Activated CD4-positive, alpha-beta T cell treated with anti-CD3 and anti-CD28 coated beads for 24 hours (primary cell): ENCODE measurements at places on chromosomes 1 and 21.

DNA sequence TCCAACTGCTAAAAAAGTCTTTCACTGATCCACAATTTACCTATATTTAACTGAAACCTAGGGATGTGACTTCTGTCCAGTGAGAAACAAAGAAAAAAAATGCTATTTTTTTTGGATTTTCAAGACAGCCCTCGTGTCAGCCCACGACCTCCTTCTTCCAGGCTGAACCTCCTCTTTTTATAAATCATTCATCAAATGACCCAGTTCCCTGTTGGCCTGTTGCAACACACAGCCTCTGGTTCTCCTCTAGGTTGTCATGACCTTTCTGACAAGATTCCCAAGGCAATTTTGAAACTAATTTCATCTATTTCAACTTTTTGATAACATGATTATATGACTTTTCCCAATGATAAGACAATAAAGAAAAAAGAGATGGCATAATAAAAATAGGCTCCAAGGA, 74.6 kb downstream of the PGBD5 start:
- no peak for DNase-seq

GRCh38 chr1:12709696-12710095, 6.2 kb upstream of the AADACL3 start:
- DNase-seq: no peak

GRCh38 chr1:243959998-243960397, 91.1 kb upstream of the ZBTB18 start:
- DNase-seq: no peak

GRCh38 chr1:236748268-236748870, 46.7 kb upstream of the MTR start:
- DNase-seq: no peak

GRCh38 chr1:9179463-9180110, 50.7 kb upstream of the GPR157 start:
- no peak for DNase-seq

DNA sequence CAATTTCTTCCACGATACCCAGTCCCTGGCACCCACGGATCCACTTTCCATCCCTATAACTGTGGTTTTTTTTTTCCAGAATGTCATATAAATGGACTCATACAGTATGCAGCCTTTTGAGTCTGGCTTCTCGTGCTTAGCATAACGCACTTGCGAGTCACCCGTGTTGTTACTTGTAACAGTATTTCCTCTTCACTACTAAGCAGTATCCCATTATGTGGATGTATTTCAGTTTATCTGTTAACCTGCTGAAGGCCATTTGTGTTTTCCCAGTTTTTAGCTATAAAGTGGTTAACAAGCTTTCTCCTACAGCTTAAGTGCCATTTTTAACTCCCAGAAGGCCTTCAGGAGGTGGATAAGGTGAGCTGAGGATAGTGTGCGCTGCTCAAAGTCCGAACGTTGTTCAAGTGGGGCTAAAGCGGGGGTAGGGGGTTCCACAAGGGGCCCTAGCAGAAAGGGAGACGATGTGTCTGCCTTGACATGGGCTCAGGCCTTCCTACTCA, 829 bp downstream of the ADAR start:
- no peak for DNase-seq

GRCh38 chr1:174090471-174090870, 68.3 kb upstream of the RC3H1 start:
- no peak for DNase-seq

DNA sequence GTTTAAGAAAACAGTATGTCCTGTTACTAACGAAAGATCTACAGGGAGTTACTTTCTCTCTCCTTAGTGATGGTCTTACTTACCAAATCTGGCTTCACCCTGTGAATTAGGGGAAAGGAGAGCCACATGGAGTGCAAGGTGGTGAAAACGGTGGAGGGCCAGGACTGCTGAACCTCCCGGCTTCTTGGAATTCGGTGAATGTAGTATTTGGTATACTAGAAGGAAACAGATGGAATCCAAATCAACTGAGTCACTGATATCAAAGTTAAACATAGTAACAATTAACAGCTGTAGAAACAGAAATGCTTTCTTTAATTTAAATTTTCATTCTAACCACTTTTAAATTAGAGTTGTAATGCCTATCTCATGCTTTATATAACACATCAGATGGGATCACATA, 45.7 kb downstream of the ALG14 start:
- no peak for DNase-seq

DNA sequence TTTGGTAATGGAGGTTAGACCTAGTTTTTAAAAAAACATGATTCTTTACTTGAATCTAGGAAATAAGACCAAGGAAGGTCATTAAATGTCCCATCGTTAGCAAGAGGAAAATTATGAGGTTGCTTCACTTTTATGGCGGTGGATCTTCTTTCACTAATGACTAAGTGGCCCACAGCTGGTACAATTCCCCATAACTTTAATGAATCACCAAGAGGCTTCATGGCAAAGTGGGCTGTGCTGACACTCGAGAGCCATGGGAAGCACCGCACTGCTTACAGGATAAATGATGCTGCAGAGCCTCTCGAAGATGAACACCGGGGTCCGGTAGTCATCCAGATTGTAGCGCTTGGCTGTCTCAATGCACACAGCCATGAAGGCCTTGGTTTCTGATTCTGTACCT, 108.8 kb downstream of the UBR4 start:
- DNase-seq: no peak

DNA sequence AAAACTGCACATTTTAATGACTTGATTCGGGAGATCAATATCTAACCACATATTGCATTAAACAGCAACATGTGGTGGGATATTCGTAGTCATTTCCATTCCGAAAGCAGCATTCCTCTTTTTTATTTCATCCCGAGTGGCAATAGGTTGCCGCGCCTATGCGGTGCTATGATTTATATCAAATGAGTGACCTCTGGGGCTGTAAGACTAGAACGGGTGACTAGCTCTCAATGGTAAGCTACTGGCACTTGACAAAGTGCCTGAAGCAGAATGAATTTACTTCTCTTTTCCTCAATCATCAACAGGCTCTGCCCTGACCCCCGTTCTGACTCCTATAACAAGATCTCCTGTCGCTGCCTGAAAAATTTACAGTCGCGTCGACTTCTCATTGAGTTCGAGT, 162.3 kb downstream of the ZNF281 start:
- no peak for DNase-seq
